Activated naive CD4-positive, alpha-beta T cell treated with Interleukin-2 at 50 U/mL for 16 hours (primary cell): ENCODE measurements at places on chromosomes 1 and 21.

GRCh38 chr1:196660852-196661251 lies 9.0 kb downstream of the CFH start:
- no peak for DNase-seq

DNA sequence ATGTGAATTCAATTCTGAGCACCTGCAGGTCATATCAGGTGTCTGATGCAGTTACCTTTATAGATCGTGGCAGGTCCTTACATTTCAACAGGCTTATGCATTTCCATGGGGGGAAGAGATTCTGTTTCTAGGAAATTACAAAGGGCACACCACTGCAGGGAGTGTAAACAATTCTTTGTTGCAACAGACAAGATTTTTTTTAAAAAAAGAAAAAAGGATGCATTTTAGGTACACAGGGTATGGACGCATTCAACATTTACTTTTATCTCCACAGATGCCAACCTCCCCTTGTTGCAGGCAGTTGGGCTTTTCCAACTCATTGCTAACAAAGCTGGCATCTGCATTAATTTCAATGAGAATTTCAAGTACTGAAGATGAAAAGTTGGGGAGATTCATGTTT lies 13.5 kb upstream of the TEKT2 start:
- DNase-seq: no peak

- DNase-seq: no peak
These were observed 39.0 kb upstream of the CD5L start for GRCh38 chr1:157880621-157881020.

GRCh38 chr1:177278626-177279390 lies 108.0 kb downstream of the BRINP2 start:
- no peak for DNase-seq

DNA sequence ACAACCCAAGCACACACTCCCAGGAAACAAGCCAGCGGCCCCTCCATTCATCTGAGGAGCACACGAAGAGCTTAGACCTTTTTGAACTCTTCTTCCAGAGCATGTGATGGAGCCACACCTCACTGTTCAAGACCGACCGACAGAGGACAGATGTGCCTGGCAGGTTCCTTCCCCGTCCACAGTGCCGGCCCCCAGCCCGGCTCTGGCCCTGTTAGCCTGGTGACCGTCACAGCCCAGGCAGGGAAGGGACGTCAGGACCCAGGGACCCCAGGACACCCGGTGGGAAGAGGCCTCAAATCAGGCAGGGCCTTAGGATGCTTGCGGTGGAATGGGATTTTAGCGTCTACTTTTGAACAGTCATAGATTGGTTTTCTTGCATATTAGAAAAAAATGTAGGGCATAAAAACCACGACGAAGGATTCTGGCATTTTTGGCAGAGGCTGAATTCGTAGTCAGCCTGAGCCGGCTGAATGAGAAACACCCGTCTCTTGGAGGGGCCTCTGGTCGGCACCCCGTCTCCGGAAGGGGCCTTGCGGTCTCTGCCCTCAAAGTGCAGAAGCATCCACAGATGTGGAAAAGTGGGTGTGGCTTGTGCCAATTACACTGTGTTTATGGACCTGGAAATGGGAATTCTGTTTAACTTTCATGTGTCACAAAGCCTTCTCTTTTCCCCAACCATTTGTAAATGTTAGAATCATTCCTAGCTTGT lies 79.3 kb downstream of the SIK1 start:
- DNase-seq: no peak

DNA sequence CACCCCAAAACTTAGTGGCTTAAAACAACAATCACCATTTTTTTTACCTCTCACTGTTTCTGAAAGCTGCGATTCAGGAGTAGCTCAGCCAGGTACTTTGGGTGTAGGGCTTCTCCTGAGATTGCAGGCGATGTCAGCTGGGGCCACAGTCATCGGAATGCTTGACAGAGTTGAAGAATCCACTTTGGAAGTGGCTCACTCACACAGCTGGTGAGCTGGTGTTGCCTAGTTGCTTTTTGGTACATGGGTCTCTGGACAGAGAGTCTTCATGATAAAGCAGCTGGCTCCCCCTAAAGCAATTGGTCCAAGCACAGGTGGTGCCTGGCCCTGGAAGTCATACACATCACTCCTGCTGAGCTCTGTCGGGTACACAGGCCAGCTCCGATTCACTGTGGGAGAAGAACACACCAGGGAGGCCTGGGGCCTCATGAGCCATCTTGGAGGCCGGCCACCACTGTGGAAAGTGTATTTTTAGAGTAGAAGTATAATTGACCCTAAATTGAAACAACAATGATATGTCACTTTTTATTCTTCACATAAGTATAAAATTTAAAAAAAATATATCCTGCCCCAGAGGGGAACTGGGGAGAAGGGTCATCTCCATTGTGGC lies 75.2 kb upstream of the GALNT2 start:
- DNase-seq: no peak

- DNase-seq: no peak
These were observed 135.7 kb upstream of the PROX1 start for GRCh38 chr1:213852107-213852506.

DNA sequence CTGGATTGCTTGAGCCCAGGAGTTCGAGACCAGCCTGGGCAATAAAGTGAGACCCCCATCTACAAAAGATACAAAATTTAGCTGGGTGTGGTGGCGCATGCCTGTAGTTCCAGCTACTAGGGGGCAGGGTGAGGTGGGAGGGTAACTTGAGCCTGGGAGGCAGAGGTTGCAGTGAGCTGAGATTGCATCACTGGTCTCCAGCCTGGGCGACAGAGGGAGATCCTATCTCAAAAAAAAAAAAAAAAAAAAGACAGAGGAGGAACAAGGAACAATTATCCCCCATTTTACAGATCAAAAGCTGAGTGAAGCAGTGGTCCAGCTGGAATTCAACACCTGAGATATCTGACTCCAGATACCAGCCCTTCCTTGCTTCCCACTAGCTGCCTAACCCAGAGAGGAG lies 34.8 kb downstream of the L1TD1 start:
- no peak for DNase-seq

GRCh38 chr1:115214098-115214497 lies 124.0 kb downstream of the NGF start:
- DNase-seq: no peak

- no peak for DNase-seq
These were observed 34.4 kb upstream of the SLC30A1 start for GRCh38 chr1:211613108-211613947.

- no peak for DNase-seq
These were observed 53.6 kb downstream of the KIF21B start for GRCh38 chr1:200969726-200970561.

GRCh38 chr1:64001038-64001437 lies 202.4 kb upstream of the UBE2U start:
- no peak for DNase-seq

- no peak for DNase-seq
These were observed 1.2 kb upstream of the ZNF124 start for GRCh38 chr1:247172996-247173395.

DNA sequence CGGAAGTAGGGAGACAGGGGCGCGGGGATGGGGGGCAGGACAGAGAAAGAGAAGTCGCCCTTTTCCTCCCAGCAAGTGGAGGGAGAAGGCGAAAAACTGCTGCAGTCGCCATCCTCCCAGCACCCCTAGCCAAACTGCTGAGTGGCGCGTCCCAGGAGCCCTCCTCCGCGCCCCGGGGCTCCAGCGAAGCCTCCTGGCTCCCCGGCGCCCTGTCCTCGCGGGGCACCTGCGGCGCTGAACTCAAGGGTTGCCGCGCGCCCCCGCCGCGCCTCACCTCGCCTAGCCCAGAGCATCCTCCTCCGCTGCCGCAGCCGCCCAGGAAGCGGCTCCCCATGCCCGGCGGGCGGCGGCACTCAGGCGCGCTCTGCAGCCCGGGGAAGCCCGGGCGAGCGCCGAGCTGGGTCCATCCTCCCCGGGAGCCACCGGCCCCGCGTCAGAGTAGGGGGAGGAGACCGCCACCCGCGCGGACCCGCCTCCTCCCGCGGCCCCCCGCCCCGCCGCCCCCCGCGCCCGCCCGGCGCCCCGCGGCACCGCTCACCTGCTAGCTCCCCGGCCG lies at the start of gene DAB1:
DAB1 (minus strand) TSS at position 405 of the 556 bp plus-strand sequence. CDS start 133,030 bp downstream, outside the sequence.
- DNase-seq: no peak

DNA sequence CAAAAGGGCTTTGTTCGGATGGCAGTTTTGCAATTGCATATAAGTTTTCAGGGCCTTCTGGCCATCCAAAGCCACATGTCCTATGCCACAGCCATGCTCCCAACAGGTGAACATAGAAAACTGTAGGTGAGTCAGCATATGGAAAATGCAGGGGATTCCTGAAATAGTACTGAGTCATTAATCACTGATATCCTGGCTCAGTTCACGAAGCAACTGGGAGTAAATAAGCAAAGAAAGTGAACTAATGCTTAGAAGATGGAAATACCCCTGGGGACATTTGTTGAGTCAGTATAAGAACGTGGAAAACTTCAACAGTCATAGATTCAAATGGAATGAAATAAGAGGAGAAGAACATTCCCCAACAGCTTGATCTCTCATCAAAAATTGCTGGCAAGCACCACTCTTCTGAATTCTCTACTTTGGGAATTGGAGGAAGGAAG lies 148.9 kb upstream of the RUNX1 start:
- DNase-seq: no peak

- DNase-seq: no peak
These were observed 121.8 kb downstream of the NTNG1 start for GRCh38 chr1:107262467-107263286.

- DNase-seq: no peak
These were observed 43.1 kb downstream of the PBX1 start for GRCh38 chr1:164602101-164602422.

DNA sequence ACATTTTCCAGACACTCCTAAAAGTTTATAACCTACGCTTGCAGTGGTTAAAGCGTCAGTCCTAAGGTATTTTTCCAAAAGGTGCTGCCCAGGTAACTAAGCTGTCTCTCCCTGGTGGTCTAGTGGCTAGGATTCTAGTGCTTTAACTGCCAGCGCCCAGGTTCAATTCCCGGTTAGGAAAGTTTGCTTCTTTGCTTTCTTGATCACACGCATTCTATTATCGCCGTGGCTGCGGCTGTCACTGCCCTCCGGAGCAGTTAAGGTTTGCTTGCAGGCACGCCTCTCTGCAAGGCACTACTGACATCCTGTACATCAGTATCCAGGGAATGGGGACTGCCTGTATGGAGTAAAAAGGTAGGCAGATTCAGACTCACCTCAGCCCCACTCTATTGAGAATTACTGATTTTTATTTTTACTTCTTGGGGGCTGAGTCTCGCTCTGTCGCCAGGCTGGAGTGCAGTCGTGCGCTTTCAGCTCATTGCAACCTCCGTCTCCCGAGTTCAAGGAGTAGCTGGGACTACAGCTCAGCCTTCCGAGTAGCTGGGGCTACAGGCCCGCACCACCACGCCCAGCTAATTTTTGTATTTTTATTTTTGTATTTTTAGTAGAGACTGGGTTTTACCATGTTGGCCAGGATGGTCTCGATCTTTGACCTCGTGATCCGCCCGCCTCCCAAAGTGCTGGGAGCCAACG lies 53.2 kb upstream of the CFAP126 start:
- no peak for DNase-seq
